D341Med (cell line): ENCODE measurements at places on chromosomes 12 and 14.

GRCh38 chr14:92430686-92431085, 82.9 kb upstream of the RIN3 start:
- DNase-seq, result peak; percentile 81

DNA sequence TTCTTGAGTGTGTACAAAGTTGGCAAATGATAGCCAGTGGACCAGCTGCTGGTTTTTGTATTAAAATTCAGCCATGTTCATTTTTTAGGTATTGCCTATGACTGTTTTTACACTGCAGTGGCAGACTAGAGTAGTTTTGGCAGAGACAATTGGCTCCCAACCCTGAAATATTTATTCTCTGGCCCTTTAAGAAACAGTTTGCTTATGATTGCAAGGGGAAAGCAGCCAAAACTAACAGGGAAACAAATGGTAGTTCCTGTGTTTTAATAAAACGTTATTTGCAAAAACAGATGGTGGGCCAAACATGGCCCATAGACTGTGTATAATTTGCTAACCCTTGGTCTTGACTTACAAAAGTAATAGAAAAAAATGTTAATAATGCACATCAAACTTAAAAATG, 110.2 kb downstream of the ALX1 start:
- DNase-seq, result no peak

DNA sequence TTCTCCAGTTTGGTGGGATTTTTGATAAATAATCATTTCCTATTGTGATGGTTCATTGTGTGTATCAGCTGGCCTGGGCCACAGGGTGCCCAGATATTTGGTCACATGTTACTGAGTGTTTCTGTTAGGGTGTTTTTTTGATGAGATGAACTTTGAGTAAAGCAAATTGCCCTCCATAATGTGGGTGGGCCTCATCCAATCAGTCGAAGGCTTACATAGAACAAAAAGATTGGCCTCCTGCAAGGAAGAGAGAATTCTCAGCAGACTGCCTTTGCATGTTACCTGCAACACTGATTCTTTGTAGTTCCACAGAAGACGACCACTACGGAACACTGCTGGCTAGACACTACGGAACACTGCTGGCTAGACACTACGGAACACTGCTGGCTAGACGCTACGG, 441.6 kb downstream of the GLT1D1 start:
- DNase-seq, result no peak

DNA sequence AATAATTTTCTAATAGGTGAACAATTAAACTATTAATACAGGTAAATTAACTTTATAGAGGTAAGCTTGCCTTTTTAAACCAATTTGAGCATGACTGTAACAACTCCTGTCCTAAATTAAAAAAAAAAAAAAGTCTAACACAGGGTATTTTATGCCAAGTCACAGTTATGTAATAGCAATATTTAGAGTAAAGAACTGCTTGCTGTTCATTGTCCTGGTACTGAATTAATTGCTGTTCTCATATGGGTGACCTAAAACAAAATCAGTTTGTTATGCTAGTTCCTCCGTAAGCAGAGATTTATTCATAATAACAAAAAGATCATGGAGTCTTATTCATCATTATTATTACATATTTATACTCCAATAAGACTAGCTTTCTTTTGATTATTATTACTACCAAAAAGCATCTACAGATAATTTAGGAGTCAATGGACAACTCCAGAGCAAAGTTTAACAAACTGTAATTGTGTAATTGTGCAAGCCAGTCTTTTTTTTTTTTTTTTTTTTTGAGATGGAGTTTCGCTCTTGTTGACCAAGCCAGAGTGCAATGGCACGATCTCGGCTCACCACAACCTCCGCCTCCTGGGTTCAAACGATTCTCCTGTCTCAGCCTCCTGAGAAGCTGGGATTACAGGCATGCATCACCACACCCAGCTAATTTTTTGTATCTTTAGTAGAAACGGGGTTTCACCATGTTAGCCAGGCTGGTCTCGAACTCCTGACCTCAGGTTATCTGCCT, 98.3 kb downstream of the ITPR2 start:
- no peak for DNase-seq

DNA sequence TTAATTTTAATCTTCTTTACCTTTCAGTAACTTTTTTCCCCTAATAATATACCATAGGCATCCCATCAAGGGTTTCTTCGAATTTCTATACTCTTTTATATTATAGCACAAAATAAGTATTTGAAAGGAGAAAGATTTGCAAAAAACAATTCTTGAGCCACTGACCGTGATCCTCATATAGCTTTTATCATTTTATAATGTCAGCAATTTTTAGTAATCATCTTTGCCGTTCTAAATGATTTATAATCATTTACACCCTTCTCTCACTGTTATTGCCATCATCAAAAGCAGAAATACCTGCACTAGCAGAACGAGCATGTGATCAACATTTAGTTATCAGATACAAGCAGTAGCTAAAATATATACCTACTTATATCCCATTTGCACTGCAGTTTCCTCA, 16.9 kb downstream of the PTPRQ start:
- no peak for DNase-seq

- DNase-seq, result no peak
Observed at GRCh38 chr14:20732477-20732876, 13.2 kb upstream of the EDDM3A start.

DNA sequence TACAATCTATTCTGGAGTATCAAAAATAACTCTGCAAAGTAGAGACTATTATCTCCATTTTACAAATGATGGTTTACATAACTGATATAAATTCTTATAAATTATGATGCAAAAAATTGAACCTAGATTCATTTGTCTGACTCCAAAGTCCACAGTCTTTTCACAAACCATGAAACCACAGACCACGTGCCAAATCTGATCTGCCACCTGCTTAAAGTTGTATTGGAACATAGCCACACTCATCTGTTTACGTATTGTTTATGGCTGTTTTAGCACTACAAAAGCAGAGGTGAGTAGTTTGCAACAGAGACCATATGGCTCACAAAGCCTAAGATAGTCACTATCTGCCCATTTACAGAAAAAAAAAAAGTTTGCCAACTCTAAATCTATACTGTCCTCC, 105.3 kb downstream of the KCNH5 start:
- no peak for DNase-seq

- DNase-seq, result no peak
Observed at GRCh38 chr12:52203079-52203921, 11.5 kb upstream of the KRT80 start.

GRCh38 chr12:41908206-41908605, 236.5 kb downstream of the GXYLT1 start:
- DNase-seq, result no peak

DNA sequence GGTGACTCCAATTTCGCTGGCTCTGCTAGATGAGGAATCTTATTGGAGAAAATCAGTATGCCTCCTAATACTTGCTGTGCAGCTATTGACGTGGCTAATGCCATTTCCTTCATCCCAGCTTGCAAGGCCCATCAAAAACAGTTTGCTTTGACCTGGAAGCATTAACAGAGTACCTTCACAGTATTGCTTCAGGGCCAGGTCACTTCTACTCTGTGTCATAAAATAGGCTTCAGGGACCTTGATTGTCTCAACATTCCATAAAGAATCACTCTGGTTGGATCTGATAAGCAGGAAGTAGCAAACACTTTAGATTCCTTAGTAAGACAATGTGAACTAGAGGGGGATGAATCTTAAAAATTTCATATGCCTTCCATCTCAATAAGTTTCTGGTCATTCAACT, 26.9 kb upstream of the ZNF641 start:
- no peak for DNase-seq

- no peak for DNase-seq
Observed at GRCh38 chr12:71949646-71950045, 11.0 kb downstream of the TPH2 start.

DNA sequence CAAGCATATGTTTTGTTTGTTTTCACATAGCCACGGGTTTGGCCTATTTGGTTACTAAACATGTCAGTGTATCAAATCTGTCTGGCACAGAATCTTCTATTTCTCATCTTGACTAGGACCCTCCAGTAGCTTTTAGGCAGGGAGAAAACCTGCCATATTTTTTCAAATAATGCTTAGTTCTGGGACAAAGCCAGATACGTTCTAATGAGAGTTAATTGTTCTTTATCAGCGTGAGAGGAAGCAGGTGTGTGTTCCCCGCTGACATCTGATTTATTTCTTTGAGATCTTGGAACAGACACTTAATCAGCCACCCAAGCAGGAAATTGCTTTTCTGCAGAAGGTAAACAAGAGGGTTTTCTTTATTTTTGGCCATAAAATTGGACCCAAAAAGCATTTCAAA, 54.8 kb downstream of the GOLGA5 start:
- no peak for DNase-seq

DNA sequence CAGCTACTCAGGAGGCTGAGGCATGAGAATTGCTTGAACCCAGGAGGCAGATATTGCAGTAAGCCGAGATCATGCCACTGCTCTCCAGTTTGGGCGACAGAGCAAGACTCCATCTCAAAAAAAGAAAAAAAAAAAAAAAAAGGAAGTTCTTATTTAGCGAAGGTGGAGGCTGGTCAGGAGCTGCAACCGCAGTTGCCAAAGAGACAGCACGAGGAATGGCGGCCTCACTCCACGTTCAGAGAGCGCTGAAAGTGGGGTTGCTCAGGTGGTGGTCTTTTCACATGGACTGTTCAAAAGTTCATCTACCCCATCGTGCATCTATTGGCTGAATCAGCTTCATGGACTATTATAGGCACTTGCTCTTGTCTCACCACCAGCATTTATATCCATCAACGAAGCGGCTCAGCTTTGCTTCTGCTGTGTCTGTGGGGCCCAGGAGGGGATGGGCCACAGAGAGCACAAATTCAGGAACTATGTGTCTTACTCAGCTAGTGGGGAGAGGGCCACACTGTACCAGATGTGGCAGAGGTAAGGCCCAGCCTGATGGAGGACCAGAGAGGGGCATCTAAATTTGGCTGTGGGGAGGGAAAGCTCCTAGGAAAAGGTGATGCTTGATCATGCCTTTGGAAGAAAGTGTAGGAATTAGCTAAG, 27.3 kb downstream of the SLC25A47 start:
- DNase-seq, result no peak

DNA sequence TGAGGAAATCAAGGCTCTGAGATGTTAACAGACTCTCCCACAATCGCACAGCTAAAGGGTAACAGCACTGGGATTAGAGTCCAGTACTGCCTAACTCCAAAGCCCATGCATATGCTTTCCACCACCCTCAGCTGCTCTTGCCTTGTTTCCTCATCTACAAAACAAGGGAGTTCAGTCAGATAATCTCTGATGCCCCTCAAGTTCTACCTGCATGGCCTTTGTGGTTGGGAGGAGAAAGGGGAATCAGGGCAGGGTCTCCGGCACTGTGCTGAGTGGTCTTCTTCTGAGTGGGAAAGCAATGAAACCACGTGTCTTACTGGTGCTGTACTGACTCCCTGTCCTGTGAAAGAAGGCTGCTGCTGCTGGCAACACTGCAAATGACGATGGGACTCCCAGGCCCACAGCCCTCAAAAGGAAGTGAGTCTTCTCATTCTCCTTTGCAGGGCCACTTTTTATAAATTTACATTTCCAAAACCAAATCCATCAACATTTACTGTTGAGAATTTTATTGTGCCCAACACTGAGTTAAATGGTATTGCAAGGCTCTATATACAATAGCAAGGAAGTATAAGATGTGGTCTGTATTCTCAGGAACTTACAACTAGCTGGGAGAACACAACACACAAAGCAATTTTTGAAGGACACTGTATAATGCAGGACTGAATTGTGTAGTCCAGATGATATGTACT, 19.7 kb upstream of the DUSP16 start:
- no peak for DNase-seq

DNA sequence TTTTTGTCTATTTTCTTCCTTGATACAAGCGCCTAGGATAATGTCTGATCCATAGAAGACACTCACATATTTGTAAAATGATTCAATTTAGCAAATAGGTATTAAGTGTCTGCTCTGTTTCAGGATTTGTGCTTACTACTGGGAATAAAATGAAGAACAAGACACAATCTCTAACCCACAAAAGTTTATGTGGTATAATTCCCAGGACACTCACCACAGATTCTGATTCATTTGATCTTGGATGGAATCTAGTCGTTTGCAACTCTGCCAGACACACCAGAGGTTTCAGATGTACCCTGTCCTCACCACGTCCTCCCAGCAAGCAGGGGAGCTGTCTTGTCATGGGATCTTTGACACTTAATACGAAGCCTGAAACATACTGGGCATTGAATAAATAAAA, 208.3 kb downstream of the LRIG3 start:
- DNase-seq, result no peak
